ENCODE measurements at places on chromosomes 11 and 22.

DNA sequence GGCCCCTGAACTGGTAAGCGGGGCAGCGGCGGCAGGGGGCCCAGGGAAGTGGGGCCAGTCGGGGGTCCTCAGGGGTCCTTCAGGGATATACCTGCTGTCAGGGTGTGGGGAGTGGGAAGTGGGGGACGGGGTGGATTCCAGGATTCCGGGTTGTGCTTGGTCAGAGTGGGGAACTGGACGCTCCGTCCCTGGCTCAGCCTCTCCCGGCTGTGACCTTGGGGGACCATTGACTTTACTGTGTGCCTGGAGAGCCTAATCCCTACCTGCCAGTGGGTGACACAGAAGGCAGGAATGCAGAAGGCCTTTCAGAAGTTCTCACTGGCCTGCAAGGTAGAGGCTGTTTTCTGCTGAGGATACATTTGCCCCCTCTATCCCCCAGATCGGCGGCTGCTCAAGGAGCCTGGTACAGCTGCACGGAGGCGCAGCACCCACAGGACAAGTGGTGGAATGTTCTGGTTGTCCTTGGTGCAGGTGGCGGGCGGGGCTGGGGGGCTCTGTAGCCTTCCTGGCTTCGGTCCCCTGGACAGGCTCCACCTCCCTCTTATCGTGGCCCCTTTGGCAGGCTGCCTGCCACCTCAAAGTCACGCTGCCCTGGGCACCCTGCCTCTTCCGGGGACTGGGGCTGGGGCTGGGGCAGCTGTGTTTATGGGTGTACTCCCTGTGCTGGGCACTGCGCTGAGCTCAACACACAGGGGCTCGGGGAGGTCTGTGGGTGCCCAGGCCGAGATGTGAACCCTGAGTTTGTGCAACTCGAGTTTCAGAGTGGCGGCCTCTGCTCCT lies 18.4 kb downstream of the KCNQ1 start:
- no peak for DNase-seq

DNA sequence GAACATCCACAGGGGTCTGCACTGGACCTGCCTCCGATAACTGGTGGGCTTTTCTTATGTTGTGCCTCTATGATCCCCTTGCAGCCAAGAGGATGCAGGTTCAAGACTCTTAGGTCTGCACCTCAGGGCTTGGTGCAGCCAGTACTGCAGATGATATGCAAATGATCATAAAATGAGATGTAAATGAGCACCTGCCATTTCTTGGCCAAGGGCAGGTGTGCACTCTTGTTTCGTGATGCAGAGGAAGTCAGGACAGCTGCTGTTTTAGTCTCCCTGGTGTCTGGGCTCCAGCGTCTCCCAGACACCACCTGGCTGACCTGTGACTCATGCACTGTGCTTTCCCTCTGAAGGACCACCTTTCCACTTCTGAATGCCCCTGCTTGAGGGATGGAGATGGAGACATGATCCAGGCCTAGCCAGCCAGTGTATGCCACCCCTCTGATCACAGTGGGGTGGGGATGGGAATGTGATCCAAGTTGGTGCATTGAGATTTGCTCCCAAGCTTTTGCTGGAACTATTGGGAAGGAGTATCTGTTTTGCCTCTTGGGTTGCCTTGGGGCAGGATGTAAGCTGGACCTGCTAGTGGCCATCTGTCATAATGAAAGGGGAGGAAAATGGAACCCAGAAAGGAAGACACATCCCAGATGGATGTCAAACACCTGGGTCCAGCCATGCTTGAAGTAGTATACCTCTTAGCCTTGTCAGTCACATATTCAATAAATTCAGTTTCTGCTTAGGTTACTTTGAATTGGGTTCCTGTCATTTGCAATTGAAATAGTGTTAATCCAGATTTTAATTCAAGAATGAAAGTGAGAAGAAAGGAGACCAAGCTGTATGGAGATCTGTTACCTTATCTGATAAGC lies 3.3 kb upstream of the KCNJ11 start:
- DNase-seq = no peak

GRCh38 chr11:30499940-30500339 lies 86.2 kb downstream of the MPPED2 start:
- no peak for DNase-seq

DNA sequence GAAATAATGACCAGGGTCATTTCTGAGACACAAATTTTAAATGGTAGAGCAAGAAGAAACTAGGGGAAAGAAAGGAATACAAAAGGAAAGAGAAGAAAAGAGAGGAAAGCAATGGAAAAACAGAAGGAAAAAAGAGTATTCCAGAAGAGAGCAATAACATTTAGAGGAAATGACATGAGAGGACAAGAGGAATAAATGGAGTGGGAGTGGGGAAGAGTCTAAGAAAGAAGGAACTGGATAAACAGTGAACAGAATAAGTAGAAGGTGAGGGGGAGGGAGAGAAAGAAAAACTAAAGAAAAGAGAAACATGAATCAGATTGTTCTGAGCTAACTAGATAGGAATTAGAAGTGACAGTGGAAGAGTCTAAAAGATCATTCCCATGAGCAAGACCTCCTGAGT lies 28.4 kb downstream of the PRDM10 start:
- DNase-seq = no peak

- no peak for DNase-seq
These were observed 26.6 kb upstream of the MYRF start for GRCh38 chr11:61725781-61726231.

DNA sequence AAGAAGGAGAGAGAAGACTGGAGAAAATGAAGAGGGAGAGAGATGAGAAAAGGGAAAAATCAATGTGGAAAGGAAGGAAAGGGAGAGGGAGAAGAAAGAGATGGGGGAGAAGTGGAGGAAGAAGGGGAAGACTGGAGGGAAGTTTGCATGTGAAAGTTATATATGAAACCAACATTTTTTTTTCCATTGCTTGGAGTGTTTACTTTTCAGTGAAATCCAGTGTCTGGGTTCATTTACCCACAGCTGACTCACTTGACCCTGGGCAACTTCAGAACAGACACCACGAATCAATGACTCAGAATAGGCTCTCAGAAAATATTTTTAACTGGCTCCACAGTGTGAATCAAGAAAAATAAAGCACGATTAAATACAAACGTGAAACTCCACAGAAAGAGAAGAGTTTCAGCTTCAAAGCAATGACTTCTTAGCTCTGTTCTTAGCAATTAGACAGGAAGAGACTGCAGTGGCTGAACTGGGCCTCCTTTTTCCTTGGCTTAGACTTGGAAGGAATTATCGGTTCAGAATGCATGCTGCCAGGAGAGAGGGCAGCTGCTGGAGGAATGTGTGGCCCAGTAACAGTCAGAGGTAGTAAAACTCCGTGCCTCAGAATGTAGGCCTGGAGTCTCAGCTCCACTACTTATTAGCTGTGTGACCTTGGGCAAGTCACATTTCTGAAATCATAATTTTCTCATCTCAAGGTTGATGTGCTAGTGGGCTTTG lies 237.5 kb downstream of the MIAT start:
- DNase-seq = no peak

DNA sequence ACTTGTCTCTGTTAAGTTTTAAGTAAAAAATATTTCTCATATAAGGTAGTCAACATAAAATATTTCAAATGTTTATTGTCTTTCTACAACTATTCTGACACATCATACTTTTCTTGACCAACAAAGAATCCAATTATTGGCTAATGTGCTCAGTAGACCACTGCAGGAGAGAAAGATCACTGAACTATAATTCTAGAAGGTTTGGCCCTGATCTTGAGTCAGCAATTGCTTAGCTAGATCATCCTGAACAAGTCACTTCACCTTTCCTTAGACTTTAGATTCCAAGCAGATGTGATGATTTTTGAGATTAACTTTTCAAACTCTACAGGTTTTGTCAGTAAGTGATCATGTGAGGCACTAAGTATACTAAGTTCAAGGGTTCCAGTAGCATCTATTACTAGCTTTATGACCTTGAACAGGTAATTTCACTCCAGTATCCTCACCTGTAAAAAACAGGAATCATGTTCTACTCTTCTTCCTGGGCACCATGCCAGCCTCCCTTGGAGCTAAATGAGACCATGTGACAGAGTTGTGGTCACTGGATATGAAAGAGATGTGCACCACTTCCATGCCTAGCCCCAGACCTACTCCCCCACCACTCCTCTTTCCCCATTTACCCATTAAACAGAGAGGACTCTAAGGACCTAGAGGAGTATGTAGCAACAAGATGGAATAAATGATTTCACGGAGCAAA lies 17.3 kb downstream of the PGM2L1 start:
- DNase-seq = peak; percentile 9

DNA sequence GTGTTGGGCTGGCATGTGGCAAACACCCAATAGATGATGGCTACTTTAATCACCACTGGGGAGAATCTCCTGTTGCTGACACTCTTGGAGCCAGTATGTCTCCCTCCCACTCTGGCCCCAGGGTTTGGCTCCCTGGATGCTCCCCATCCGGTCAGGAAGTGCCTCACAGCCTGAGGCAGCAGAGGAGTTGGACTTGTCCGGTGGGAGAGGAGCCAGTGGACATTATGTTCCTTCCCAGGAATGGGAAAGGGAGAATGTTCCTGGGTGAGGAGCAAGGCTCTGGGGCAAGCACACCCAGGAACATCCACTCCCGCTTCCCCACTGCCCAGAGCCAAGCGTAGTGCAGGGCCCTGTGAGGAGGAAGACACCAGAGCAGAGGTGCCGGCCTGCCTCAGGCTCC lies 84.6 kb upstream of the NAV2 start:
- no peak for DNase-seq

GRCh38 chr22:24099071-24099470 lies 82.2 kb upstream of the SUSD2 start:
- no peak for DNase-seq

DNA sequence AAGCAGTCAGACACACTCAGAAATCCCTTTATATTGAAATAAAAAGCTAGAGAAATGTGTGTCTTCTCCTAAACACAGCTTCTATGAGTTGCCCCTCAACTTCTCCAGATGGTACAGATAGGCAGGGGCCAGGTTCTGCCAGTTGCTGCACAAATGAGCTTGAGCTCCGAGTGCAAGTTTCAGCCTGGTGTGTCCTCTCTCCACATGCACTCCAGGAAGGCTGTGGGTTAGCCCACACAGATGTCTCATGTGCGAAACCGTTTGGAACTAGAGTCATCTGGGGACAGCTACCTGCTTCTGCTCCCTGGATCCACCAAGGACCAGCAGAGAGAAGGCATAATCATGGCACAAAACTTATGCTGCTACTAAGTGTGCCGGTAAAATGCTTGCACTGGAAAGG lies 812.6 kb downstream of the OPCML start:
- DNase-seq = no peak
